ENCODE measurements at places on chromosomes 16 and 17.

GRCh38 chr16:3730161-3731125 is 13.1 kb upstream of the TRAP1 start:
- DNase-seq: no peak

GRCh38 chr16:72042157-72042660 is 12.1 kb upstream of the HP start:
- DNase-seq: no peak

GRCh38 chr17:28970879-28971278 is 19.6 kb upstream of the PHF12 start:
- DNase-seq: no peak

GRCh38 chr16:1099189-1100083 is 3.4 kb upstream of the C1QTNF8 start:
- DNase-seq: no peak

- DNase-seq: no peak
Measured at GRCh38 chr16:85215478-85216118, 103.3 kb upstream of the CIBAR2 start.

- DNase-seq: no peak
Measured at GRCh38 chr16:83211711-83212110, 584.9 kb downstream of the CDH13 start.

GRCh38 chr17:19867329-19868078 is at the start of gene ULK2:
Gene ULK2 (minus strand): TSS chr17:19867936. CDS start chr17:19867417, 519 bp downstream.
- peak; percentile 48 for DNase-seq

GRCh38 chr17:35345926-35346771 is 27.3 kb downstream of the SLFN11 start:
- peak; percentile 43 for DNase-seq

GRCh38 chr16:951660-952301 is 19.0 kb downstream of the LMF1 start:
- no peak for DNase-seq

DNA sequence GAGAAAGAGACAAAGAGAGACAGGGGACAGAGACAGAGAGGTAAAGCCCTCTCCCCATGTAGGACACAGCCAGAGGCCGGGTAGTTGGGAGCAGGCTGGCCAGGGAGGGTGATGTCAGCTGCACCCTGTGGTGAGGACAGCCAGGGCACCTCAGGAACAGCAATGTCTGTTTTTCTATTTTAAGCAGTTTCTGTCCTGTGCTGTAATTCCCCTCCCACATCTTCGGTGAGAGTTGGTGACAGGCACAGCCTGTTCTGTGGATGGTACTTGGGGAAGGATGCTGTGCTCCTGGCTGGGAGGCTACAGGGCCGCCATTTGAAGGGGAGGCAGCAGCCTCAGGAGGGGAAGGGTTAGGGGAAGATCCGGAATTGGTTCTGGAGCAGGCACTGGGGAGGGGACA is 163.5 kb downstream of the SDK2 start:
- DNase-seq: no peak

- DNase-seq: no peak
Measured at GRCh38 chr16:30113031-30113710, at the start of gene GDPD3. Gene GDPD3 (minus strand): TSS chr16:30113537. CDS start chr16:30113478, 59 bp downstream.

GRCh38 chr16:64074706-64075105 is 1047.2 kb downstream of the CDH11 start:
- DNase-seq: no peak

GRCh38 chr16:59463776-59464175 is 729.7 kb upstream of the GOT2 start:
- DNase-seq: no peak

DNA sequence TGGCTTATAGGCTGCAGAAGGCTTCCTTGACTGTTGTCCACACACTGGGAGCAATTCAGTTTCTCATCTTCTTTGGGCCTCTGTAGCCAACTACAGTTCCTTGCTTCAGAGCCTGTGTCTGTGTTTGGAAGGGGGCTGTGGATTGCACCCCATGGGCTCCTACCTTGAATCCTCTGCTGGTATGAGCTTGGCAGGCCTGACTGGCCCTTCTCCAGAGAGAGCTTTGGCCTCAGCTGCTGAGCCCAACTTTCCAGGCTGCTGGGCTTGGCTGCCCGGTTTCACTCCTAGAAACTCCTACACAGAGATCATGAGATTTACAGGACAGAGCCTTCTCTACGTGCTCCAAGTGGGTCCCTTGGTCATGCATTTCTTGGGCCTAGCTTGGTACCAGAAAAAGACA is 354.4 kb downstream of the SNX29 start:
- no peak for DNase-seq

DNA sequence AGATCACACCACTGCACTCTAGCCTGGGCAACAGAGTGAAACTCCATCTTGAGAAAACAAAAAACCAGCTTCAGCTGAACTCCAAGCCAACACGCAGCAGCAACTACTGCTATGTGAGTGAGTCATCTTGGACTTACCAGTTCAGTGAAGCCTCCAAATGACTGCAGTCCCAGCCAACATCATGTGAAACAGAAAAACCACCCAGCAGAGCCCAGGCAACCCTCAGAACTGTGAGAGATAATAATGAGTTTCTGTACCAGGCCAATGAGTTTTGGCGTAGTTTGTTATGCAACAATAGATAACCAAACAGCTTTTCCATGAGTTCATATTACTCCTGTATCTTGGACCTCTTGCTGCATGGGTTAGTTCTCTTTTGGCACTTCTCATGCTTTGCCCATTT is 23.3 kb downstream of the PHF12 start:
- no peak for DNase-seq

- no peak for DNase-seq
Measured at GRCh38 chr17:10651927-10652326, 5.2 kb downstream of the MYH3 start.

DNA sequence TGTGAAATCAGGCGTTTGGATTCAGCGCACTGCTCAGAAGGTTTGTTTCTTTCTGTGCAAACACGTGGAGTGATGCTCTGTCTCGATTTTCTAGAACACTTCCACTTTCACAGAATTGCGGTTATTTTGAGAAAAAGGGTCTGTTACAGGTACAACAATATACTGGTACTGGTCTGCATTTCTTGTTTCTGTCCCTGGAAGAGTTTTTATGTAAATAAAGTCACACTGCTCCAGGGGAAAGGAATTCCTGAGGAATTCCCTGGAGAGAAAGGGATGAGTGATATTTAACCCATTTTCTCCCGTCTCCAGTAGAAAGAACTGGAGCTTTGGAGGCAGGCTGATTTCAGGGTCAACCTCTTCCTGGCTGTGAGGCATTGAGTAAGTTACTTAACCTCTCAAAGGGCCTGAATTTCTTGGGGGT is 16.2 kb upstream of the RMI2 start:
- DNase-seq: no peak

- no peak for DNase-seq
Measured at GRCh38 chr16:26348095-26348494, 656.3 kb downstream of the HS3ST4 start.

DNA sequence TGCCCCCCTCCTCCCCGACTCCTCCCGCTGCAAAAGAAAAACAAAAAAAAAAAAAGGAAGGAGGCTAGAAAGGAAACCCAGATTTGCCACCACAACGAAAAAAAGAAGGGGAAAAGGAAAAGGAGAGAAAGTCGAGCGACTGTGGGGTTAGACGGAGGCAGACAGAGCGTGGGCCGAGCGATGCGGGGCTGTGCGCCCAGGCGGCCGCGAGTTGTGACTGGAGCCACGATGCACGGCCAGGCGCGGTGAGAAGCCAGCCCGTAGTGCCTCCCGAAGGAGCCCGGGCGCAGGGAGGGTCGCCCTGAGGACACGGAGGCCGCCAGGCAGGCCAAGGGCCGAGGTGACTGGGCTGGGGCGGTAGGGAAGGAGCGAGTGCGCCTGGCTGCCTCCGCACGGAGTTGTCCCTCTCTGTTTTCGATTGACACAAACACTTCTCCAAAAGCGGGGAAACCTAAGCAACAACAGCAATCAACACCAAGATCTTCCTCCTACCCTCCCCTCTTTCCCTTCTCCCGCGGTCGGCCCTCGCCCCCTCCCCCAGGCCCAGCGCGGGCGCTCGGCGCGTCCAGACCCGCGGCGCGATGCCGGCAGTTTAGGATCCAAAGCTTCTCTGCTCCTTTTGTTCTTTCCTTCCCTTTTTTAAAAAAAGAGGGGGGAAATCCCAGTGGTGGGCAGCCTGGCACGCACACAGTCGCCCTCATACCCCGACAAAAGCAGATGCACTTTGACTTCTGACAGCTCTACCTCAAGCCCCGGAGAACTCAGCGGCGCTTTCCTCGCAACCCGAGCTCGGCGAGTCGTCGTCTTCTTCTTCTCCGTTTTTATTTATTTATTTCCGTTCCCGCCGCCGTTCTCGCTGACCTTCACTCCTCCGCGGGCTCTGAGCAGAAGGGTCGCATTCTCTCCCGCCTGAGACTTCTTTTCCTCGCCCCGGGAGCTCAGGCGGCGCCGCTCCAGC is at the start of gene LHX1:
Gene LHX1 (plus strand): TSS at position 475 of the 958 bp plus-strand sequence. CDS start 723 bp downstream, outside the sequence.
- no peak for DNase-seq

DNA sequence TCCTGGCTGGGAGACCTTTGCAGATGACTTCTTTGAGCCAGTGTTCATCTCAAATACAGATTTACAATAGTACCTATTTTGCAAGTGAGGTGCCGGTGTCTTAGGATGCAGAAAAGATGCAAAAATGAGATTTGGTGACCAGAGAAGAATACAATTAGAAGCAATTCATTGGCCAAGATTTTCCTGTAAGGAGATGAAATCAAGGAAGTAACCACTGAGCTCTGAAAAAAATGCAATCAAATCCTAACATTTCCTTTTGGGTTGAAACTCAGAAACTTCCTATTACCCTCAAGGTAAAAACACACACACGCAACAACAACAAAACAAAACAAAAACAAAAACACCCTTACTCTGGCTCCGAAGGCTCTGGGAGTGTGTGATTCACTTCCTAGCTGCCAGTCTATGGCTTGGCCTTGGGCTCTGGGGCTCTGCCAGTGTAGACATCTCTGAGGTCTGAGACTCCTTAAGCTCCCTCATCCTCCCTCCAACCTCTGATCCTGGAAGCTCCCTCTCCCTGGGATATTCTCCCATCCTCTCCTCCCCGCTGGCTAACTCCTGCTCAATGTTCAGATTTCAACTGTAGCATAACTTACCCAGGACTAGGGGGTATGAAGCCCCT is 16.8 kb upstream of the MT4 start:
- no peak for DNase-seq

GRCh38 chr17:80195671-80196529 is 24.2 kb downstream of the SGSH start:
- peak; percentile 52 for DNase-seq

- DNase-seq: no peak
Measured at GRCh38 chr17:45429339-45430005, 3.2 kb downstream of the ARHGAP27 start.

DNA sequence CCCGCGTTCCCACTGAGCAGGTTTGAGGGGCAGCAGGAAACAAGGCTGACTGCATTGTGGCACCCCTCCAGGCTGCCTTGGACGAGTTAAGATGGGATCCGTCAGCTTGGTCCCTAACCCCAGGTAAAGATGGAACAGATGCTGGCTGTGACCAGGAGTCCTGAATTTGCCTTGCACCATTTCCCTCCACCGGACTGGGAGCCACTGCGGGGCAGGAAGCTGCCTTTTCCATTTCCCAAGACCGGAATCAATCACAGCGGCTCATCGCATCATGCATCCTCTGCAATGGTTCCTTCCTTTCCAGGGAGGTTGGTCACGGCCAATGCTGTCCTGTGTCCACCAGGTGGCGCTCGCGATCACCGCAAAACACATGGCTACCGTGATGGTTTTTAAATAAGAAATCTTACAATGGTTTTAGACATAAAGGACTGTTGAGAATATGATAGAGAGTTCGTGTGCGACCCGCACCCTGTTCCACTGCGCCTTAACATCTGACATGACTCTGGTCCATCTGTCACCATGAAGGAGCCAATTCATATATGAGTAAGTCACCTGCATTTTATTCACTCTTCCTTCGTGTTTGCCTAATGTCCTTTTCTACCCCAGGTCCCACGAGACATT is 6.8 kb upstream of the MEAK7 start:
- DNase-seq: peak; percentile 90

GRCh38 chr16:1771864-1772361 is 570 bp upstream of the NME3 start:
- DNase-seq: no peak

GRCh38 chr17:59962739-59963318 is 1.7 kb downstream of the RNFT1 start:
- no peak for DNase-seq

- no peak for DNase-seq
Measured at GRCh38 chr17:54971147-54971546, 2.6 kb downstream of the STXBP4 start.

GRCh38 chr16:84742641-84743092 is 42.9 kb downstream of the USP10 start:
- DNase-seq: no peak
